NCI-H1417 treated with DMSO at 0.1 percent for 48 hours (cell line): ENCODE measurements at places on chromosomes 4 and X.

- no peak for DNase-seq
These were observed 13.1 kb upstream of the RNF212 start for GRCh38 chr4:1126506-1126905.

DNA sequence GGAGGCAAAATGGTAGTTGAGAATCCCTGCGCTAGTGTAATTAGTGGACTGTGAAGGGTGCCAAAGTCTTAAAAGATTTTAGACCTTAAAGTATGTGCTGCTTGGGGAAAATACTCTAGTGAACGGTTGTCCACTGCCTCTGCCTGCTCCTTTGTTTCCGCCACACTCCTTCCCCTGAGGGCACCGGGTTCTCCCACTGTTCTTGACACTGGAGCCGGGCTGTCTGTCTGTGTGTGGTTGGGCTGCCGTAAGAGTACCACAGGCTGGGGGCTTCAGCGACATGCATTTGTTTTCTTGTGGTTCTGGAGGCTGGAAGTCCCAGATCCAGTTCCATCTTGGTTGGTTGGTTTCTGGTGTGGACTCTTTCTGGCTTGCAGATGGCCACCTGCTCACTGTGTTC, 76.2 kb downstream of the CLDN34 start:
- no peak for DNase-seq

GRCh38 chr4:48635310-48635709, 144.8 kb downstream of the FRYL start:
- DNase-seq: no peak

DNA sequence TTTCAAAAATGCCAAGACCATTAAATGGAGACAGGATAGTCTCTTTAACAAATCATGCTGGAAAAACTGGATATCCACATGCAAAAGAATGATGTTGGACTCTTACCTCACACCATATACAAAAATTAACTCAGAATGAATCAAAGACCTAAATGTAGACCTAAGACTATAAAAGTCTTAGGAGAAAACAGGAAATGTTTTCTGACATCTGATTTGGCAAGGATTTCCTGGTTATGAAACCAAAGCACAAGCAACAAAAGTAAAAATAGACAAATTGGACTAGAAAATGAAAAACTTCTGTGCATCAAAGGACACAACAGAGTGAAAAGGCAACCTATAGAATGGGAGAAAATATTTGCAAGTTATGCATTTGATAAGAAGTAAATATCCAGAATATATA, 37.6 kb downstream of the ARFIP1 start:
- no peak for DNase-seq

DNA sequence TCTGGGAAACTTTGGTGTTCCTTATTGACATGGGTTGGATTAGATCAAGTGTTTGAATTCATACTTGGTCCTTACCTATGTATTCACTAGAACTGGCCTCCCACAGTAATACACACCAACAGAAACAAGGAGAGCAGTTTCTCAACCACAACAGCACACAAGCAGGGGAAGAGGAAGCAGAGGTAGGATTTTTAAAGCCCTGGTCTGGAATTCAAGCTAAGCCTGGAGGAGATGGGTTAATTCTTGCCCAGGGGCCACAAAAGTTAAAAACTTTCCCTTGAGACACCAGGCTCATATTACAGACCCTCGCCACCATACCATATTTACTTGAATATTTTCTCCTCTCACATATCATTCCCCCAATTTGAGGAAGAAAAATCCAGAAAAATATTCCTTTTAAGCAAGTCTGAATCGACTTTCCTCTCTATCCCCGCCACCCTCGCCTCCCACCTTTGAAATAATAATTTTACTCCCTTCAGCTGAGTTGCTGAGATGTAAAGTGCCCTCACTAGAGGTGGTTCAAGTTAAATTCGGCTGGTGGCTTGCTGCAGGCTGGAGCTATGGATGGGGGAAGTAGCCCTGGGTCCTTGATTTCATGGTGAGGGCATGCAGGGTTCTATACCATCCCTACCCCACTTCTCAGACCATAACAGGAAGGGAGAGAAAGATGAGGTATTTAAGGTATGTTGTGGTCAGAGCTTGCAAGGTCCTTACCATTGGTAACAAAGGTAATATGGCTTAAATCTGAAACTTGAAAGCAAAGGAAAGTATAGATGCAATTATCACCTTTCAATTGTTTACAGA, 440.2 kb downstream of the INPP4B start:
- DNase-seq: no peak
